T-helper 9 cell (primary cell): ENCODE measurements at places on chromosomes 3 and 15.
A peak's percentile ranks its signal among the peaks of the same experiment; 100 is the strongest.

GRCh38 chr3:43608751-43609150 lies 13.1 kb downstream of the ANO10 start:
- no peak for DNase-seq

- no peak for DNase-seq
Observed at GRCh38 chr3:101381809-101382208, 61.4 kb upstream of the IMPG2 start.

DNA sequence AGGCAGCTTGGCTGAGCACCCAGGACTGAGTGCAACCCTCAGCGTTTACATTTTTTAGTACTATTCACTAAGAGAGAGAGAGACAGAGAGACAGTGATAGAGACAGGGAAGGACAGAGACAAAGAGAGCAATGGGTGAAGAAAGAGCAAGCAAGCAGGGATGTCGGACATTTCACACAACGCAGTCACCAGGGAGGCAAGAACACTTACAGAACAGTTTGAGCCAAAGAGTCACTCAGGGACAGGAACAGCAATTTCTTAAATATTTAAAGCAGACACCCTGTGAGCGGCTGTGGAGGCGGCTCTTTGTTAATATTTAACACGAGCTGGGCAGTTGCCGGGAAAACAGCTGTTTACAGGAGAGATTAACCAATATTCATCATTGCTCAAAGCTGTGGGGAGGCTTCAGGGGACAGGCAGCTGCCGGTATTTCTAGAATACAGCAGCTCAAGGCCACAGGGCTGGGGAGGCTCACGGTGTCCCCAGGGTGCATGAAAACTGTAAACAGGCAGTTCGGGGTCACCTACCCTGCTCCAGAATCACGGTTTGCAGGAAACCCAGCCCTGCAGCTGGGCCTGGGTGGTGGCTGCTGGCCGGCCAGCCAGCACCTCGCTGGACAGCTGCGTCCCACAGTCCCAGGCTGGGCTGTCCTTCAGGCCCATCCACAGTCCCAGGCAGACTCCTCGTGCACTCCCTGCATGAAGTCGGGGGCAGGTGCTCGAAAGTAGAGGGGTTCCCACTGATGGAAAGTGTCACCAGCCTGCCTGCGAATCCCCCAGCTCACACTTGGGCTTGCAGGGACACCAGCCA lies 38.8 kb upstream of the PCSK6 start:
- no peak for DNase-seq

DNA sequence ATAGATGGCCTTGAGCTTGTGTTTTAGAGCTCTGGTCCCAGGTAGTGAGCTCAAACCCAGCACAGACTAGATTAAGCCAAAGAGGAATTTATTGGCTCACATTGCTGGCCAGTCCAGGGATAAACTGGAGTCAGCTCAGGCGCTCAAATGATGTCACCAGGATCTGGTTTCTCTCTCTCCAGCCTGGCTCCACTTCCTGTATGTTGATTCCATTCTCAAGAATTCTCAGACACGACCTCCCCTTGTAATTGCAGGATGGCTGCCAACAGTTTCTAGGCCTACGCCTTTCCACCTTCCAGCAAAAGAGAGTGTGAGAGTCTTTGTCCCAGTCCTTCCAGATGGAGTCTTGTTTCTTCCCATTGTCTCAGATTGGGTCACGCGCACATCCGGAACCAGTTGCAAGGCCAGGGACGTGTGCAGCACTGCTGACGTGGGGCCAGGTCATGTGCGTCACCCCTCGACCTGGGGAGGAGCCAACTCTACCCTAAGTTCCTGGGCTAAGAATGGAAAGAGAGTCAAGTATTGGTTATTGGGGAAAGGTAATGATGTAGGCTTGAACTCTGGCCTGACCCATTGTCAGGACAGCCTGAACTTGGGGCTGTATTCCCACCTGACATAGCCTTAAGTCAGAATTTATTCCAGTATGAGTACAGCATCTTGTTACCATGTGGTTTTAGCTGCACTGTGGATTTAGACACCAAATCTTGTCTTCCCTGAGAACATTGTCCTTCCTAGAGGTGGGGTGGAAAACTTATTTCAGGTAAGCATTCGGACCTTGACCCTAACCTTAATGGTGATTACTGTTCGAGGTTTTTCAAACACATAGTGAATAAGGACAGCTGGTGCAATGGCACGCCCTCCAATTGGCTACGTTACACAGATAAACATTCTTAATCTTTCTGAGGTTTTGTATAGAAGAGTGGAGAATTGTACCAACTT lies 31.6 kb downstream of the CACNA1D start:
- no peak for DNase-seq

DNA sequence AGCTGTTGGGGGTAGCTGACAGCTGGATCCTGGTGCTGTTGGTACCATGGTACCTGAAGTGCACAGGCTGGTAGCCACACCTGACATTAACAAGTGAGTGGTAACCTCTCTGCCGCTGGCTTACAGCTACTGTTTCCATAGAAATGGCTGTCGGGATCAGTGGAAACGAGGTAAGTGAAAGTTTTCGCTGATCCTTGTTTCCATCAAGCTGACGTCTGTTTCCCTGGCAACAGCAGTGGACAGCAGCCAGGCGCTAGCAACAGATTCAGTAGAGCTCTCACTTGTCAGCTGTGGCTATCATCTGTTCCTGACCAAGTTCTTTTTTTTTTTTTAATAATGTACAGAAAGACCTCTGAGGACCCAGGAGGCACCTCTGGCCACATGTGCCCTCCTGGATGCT lies 166.2 kb downstream of the CHDH start:
- no peak for DNase-seq

GRCh38 chr3:77421916-77422315 lies 382.0 kb downstream of the ROBO2 start:
- no peak for DNase-seq

GRCh38 chr3:152682477-152682876 lies 152.5 kb upstream of the P2RY1 start:
- DNase-seq = no peak

DNA sequence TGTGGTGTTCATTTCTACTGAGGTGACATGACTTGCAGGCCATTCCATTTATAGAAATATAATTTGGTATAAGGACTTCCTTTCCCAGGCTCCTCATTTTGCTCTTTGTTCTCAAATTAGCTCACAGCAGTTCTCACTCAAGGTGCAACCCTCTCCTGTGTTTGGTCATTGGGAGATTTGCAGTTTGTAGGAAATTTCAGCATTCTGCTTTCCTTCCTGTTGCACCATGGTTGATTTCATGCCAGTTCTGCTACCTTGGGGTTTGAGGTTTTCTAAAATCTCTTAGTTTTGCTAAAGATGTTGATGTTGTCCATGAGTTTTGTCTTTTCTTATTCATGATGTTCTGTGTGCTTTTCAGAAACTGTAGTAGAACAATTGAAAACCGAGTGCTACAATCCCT lies 65.7 kb upstream of the PROK2 start:
- no peak for DNase-seq

DNA sequence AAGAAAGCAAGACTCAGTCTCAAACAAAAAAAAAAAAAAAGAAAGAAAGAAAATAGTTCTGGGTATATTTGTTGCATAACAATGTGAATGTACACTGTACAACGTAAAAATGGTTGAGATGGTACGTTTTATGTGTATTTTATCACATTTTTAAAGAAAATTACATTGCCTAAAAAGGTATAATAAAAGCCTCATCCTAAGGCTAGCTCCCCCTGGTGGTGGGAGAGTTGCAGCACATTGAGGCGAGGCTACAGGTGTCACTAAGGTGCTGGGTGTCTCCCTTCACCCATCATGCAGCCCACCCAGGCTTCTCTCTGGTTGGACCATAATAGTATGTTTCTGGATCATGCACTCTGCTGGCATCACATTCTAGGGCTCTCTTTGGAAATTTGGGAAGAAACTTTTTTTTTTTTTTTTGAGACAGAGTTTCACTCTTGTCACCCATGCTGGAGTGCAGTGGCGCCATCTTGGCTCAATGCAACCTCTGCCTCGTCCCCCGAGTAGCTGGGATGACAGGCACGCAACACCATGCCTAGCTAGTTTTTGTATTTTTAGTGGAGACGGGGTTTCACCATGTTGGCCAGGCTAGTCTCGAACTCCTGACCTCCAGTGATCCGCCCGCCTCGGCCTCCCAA lies 12.4 kb upstream of the RAB11A start:
- DNase-seq = peak; percentile 82

- no peak for DNase-seq
Observed at GRCh38 chr3:55796533-55796932, 309.4 kb upstream of the WNT5A start.

GRCh38 chr3:124784686-124785382 lies 54.6 kb downstream of the UMPS start:
- DNase-seq = no peak

DNA sequence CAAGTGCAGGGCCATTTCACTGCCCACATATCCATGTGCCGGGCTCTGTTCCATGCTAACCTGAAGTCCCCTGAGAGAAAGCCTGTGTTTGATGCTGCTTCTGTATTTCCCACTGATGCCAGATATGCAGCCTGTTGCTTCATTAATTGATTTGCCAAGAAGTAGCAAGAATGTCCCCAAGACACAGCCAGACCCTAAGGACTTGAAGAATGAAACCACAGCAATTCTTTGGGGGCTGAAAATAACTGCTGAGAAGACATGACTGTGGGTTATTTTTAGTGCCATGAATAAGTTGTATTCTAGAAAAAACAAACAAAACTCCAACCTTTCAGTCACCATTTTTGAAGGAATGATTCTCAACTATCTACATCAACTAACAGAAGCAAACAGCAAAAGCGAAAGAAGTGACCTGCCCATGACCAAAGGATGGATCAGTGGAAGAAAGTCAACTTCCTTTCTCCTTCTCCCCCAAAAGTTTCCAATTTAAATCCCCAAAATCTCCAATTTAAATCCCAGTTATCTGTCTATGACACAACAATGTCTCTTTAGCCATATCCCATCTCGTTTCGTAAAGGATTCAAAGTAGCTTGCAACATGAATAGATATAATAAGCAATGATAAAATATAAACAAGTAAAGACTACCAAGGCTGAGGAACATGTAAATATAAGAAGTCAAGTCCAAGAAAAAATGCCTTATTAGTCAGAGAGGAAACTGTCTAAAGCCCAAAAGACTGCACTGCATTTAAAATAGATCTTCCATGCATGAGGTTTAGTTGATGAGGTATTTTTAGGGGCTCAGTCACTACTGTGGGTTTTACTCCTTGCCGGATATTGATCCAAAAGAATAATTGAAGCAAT lies 226.8 kb downstream of the DTWD1 start:
- no peak for DNase-seq

- DNase-seq = no peak
Observed at GRCh38 chr3:149527531-149528339, 53.2 kb downstream of the TM4SF4 start.

- peak; percentile 29 for DNase-seq
Observed at GRCh38 chr3:52055537-52056351, 627 bp downstream of the DUSP7 start.

- DNase-seq = no peak
Observed at GRCh38 chr15:65033659-65034269, 4.3 kb upstream of the MTFMT start.

DNA sequence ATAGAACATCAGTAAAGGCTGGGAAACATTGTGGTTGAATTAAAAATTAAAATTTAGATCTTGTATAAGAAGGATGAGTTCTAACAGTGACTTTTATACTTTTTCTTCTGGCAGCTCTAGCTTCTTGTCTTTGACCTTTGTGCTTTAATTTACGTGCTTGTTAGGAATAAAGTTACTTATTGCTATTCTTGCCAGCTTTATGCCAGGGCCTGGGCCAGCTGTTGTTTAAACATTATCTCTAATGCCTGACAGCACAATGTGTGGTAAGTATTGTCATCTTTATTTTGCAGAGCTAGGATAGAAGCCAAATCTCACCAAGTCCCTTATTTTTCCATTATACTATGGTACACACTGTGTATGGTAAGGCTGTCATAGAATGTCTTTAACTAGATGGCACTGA lies 766.7 kb upstream of the GOLIM4 start:
- DNase-seq = no peak
